GM12878 (cell line): ENCODE measurements at places on chromosomes 2 and 18. TPM values are rescaled to one million over a fixed set of nuclear protein-coding genes. Genes with fewer than 3 reads are reported as not detected.

CHAC2 gene
- polyA plus RNA-seq, result 67.6 and 68.5 TPM in 2 replicates

DNA sequence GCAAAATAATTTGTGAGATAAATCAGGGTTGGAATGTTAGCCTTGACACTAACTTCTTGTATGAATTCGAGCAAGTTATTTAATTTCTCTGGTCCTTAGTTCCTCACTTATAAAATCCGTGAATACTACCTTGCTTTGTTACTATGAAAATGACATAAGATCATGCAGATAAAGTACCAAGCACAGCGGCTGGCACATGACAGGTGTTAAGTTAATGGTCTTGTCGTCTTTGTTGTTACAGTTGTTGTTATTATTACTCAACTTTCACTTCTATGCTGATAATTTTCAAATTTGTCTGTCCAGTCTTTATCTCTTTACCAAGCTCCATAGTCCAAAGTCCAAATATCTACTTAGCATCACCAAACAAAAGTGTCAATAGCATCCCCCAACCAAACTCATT, 482.1 kb downstream of the ARHGAP15 start:
- DNase-seq, result no peak

ACKR3 gene
- 5.3 and 6.1 TPM in 2 replicates for polyA plus RNA-seq

GRCh38 chr2:237327175-237327950, 86.6 kb downstream of the COL6A3 start:
- DNase-seq, result no peak

GRCh38 chr2:173631127-173631460, 276.4 kb downstream of the CDCA7 start:
- DNase-seq, result no peak
